ENCODE measurements at places on chromosomes 1 and 21.

DNA sequence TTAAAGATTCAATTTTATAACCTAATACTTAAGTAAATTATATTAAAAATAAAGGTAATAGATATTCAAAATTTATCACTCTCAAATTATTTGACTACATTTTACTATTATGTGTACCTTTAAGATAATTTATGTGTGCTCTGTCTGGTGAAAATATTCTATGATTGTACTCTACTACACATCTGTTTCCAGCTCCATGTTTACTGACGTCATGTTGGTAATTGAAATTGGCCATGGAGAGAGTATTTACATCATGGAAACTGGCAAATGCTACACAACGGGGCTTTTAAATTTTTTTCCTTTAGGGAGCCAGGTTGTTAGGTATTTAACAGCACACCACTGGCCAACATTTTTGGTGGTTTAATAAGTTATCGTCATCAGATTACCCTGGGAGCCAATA, 204.5 kb upstream of the KIAA0040 start:
- DNase-seq: no peak

GRCh38 chr1:11682799-11683198, 1.9 kb upstream of the MAD2L2 start:
- DNase-seq: no peak

- no peak for DNase-seq
These were observed 52.8 kb downstream of the ARID4B start for GRCh38 chr1:235275223-235275622.

GRCh38 chr21:30337772-30338171, 278 bp upstream of the KRTAP27-1 start:
- no peak for DNase-seq

DNA sequence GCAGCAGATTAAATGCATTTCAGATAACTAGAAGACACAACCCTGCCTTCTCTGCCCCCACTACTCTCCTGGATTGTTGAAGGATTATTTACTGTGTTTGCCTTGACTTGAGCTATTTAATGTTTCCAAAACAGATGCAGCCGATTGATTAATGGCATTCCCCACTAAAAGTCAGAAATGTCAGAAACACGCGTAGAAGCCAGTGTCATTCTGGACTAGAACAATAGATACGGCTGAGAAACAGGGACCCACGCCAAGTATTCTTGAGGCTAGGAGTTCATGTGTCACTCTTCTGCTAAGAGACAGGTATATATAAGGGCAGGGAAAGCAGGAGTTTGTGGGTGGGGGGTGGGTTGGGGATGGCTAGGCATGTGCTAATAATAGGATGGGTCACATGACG, 366.7 kb upstream of the PROX1 start:
- DNase-seq: no peak

DNA sequence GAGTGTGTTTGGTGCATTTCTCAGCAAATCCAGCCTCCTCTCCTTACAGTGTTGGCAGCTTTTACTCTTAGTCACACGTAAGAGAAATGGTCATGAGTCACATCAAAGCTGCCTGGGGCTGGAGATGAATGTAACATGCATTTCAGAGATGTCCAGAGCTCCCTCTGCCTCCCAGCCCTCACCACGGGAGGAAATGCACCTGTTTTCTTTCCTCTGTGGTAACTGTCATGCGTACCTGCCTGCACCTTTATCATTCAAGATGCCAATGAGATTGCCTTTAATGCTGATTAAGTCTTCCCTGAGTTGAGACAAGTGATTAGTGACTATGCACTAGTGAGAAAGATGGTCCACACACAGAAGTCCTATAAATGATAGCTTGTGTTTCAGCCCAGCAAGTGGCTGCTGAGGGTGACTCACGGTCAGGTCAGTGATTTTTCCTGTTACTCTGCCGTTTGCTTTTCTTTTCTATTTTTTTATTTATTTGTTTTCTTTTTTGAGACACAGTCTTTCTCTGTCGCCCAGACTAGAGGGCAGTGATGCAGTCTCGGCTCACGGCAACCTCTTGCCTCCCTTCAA, 277.3 kb upstream of the FMN2 start:
- DNase-seq: no peak

DNA sequence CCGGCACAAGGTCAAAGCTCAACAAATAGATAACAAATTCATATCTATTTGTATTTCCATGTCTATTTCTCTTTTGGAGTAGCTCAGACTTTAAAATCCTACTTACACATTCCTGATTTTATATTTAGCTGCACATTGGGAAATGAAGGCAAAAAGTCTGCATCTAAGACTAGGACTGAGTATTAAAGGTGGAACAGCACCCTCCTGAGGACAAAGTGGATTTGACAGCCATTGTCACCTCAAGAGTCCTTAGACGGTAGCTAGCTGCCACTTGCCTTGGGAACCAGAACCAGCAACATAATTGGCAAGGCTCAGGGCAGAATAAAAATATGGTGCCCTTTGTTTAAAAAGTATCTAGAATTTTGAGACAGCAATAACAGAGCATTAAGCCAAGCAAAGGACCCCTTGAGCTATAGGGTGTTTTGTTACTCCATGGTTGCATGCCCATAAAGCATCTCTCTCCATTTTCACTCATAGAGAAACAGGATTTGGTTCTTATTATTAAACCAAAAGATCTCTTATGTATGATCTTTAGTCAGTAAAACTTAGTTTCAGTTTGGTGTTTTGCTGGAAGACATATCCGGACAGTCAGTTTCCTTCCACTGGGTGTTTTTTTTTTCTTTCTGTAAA, 30.0 kb upstream of the SGIP1 start:
- peak; percentile 3 for DNase-seq

DNA sequence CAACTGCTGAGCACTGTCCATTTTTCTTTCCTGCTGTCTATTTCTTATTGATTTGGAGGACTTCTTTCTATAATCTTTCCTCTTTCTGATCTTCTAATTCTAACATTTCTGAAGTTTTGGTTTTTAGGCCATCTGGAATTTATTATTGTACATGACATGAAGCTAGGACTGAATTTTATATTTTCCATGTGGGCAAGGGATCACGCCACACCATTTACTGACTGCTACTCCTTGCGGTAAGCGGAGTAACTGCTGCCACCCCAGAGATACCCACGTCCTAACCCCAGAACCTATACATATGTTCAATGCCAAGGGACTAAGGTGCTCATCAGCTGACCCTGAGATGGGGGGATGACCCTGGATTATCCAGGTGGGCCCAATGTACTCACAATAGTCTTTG, 70.6 kb downstream of the NPHP4 start:
- no peak for DNase-seq

GRCh38 chr1:26993237-26994019, at the start of gene TRNP1:
TRNP1 (plus strand) TSS chr1:26993692; CDS start chr1:26993787, 95 bp downstream.
- DNase-seq: peak; percentile 50

GRCh38 chr1:219279017-219279770, 105.5 kb downstream of the LYPLAL1 start:
- DNase-seq: no peak

- DNase-seq: no peak
These were observed 116.5 kb upstream of the COL24A1 start for GRCh38 chr1:86273066-86273465.

GRCh38 chr1:162328512-162328911, 48.1 kb downstream of the SPATA46 start:
- DNase-seq: no peak

GRCh38 chr1:52111492-52111891, 30.4 kb upstream of the ZFYVE9 start:
- DNase-seq: no peak

DNA sequence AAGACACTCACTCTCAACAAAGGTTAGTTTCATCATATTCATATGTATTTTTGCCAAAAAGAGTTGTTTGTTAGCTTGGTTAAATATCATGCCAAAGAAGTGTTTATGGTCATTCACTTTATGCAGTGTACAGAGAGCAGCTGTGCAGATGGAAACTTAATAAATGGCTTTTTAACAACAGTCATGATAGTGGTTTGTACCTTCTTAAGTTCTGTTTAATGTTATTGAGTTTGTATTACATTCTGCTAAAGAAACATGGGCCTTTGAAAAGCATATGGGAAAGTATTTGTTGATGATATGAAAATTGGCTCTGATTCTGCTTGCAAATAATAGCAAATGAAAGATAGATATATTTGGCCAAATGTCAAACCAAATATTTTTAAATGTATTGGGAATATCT, 607.3 kb downstream of the NCAM2 start:
- DNase-seq: no peak

DNA sequence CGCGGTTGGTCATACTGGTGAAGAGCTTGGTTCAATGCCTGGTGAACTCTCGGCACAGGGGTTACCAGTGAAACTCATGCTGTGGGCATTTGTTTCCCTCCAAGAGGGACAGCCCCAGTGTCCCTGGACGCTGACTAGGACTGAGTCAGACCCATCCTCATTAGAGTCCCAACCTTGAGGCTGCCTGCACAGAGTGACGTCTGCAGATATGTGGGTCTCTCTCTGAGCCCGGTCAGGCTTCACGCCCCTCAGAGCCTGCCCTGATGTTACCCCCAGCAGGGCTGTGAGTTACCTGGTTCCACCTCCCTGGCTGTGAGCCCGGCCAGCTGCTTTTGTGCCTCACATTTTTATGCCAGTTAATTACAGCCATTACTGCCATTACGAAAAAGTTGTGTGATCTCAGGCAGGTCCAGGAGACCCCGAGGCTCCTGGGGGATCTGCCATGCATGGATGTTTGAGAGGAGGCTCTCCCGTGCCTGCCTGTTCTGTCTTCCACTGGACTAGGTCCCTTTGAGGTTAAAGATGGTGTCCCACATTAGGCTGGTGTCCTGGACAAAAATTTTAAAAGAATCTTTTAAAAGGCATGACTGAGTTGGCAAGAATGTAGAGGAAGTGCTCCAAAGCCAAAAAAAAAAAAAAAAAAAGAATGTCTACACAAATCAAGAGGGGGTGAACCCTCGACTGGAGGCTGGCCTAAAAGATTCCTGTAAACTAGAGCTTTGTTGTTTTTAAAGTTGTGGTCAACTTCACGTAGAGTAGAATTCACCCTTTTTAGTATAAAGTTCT, 36.6 kb upstream of the PADI1 start:
- DNase-seq: no peak

- no peak for DNase-seq
These were observed 833.3 kb upstream of the PRMT6 start for GRCh38 chr1:106223213-106223612.

DNA sequence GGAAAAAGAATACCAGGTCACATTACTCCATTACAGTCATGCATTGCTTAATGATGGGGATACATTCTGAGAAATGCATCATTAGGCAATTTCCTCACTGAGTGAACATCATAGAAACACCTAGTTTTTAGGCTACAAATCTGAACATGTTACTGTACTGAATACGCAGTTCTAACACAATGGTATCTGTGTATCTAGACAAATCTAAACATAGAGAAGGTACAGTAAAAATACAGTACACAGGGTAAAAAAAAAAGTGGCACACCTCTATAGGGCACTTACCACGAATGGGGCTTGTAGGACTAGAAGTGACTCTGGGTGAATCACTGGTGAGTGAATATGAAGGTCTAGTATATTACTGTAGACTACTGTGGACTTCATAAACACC, 115.7 kb downstream of the AKT3 start:
- DNase-seq: no peak

- DNase-seq: no peak
These were observed 30.7 kb downstream of the NTPCR start for GRCh38 chr1:232980986-232981560.

- DNase-seq: no peak
These were observed 1.3 kb upstream of the H3-3A start for GRCh38 chr1:226061068-226061840.

DNA sequence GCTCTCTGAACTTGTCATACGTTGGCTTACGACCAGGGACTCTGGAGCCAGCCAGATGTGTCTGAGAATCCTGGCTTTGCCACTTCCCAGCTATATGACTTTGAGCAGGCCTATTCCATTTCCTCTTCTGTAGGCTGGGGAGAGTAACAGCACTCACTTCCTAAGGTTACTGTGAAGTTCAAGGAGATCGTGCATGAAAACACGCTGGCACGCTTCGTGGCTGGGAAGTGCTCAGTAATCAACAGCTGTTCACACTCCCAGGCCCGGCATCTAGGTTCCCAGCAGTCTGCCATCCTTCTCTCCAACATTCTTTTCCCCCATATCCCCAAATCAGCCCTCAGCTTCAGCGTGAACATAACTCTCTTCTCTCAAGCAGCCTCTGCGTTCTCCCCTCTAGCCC, 2.0 kb downstream of the ASCL5 start:
- DNase-seq: no peak

- no peak for DNase-seq
These were observed 37.2 kb upstream of the C1orf115 start for GRCh38 chr1:220652995-220653394.

DNA sequence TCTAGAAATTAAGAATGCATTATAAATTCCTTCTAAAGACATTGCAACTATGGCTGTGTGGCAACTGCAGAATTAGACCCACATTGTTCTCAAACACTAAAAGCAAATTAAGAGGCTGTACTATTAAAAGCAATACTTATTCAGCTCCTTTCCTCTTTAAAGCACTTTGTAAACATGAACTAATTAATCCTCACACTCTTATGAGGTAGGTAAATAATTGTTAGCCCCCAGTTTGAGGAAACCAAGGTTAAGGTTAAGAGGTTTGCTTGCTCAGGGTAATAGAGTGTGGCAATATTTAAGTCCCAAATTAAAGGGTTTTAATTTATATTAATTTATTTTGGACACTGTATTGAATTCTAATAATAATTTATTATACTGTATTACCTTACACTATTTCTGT, 553.8 kb downstream of the LRRIQ3 start:
- DNase-seq: no peak

- no peak for DNase-seq
These were observed 211.3 kb upstream of the SPAG17 start for GRCh38 chr1:118396279-118396678.

- no peak for DNase-seq
These were observed 9.5 kb upstream of the DUSP10 start for GRCh38 chr1:221751226-221751887.

DNA sequence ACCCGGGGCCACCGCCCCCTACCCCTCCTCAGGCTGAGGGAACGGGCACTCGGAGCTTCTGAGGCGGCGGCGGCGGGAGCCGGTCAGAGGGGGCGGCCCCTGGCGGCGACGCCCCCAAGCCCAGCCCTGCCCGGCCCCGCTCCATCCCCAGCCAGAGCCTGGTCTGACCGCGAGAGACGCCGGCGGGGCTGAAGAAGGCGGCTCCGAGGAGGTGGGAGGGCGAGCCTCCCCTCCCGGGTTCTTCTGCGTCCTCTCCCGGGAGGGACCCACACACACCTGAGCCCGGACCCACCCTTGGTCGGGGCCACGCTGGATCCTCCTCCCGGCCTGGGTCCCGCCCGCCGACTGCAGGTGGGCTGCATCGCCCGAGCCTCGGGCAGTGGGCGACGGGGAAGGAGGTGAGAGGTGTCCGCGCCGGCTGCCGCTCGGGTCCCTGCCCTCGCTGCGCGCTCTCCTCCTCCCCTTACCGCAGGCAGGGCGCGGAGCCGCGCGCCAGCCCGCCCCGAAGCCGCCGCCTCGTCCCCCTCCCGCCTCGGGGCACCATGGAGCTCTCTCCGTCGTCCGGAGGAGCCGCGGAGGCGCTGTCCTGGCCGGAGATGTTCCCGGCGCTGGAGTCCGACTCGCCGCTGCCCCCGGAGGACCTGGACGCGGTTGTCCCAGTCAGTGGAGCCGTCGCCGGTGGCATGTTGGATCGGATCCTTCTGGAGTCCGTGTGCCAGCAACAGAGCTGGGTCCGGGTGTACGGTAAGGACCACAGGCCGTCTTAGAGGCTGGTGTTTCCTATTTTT, at the start of gene RASAL2:
Gene RASAL2, plus strand, starts transcription at position 154 of the 788 bp plus-strand sequence. Its CDS starts 389 bp downstream, at position 543.
- DNase-seq: peak; percentile 2

GRCh38 chr1:239575113-239575512, 188.7 kb downstream of the CHRM3 start:
- no peak for DNase-seq

- DNase-seq: no peak
These were observed 23.4 kb upstream of the RGS16 start for GRCh38 chr1:182627622-182628021.
